ENCODE measurements at places on chromosomes 7 and 10.

DNA sequence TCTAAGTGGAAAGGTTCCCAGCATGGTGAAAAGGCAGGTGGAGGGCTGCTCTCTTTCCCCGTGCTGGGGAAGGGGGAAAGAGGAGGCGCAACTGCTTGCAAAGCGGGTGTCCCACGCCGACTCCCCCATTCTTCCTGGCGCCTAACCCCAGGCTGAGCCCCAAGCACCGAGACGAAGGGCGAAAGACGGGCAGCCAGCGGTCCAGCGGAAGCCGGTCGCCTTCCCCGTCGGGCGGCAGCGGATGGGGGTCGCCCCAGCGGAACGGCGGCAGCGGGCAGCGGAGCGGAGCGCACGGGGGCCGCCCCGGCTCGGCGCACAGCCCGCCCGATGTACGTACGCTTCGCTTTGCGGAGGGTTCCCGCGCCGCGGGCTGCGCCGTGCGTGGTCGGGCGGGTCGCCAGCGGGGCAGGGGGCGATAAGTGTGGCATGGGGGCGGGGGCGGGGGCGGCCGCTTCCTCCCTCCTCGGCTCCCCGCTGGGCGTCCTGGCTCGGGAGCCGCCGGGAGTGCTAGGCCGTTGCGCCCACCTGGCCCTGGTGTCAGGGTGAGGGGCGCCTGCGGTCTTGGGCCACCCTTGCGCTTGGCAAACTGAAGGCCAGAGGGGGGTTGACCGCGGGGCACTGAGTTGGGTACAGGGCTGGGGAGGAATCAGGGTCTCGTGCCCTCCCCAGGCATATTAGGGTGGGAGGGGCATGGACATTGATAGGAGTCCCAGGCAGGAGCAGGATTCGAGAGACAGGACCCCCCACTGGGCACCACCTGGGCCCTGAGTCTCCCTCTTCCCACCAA, 35.2 kb upstream of the HSPB1 start:
- DNase-seq: no peak

- DNase-seq: peak; percentile 94
Observed at GRCh38 chr7:148191391-148192065, 399.0 kb upstream of the C7orf33 start.

DNA sequence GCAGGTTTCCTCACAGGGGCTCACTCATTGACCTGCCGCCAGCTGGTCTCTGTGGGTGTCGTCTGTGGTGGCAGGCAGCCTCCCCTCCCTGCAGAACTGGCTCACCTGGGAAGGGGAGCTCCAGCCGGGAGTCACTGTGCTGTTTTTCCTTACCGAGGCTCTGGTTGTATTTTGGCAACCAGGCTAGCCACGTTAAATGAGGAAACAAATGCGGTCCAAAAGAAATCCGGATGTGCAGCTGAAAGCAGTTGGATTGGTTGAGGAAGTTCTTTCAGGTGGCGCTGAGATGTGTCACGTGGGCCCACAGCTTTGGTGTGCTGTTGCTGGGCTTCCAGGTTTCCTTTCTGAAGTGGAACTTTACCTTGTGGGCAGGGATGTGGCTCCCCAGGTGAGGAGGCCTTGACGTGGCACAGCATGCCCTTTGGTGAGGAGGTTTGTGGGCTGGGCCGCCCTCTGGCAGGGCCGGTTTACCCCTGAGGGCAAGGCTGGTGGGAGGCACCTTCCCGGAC, 14.2 kb downstream of the MTURN start:
- DNase-seq: no peak

GRCh38 chr10:34802692-34803091, 12.4 kb downstream of the PARD3 start:
- DNase-seq: no peak

- DNase-seq: no peak
Observed at GRCh38 chr7:79292834-79293233, 160.6 kb downstream of the MAGI2 start.

DNA sequence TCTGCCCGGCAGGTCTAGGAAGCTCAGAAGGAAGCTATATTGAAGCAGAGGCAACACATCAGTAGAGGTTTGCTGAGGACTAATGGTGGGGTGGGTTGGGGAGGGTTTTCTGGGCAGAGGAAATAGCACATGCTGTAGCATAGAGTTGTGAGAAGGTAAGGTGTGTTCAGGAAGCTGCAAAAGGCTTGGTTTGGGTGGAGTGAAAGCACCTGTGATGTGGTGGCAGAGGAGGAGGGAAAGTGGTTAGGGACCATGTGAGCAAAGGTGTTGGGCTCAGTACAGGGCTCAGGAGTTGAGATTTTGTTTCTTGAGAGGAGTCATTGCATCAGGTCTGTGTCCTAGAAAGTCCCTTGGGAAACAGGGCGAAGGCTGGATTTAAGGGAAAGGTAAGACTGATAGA, 294.6 kb downstream of the SORCS3 start:
- no peak for DNase-seq

GRCh38 chr7:157233677-157234076, 95.0 kb downstream of the UBE3C start:
- no peak for DNase-seq

DNA sequence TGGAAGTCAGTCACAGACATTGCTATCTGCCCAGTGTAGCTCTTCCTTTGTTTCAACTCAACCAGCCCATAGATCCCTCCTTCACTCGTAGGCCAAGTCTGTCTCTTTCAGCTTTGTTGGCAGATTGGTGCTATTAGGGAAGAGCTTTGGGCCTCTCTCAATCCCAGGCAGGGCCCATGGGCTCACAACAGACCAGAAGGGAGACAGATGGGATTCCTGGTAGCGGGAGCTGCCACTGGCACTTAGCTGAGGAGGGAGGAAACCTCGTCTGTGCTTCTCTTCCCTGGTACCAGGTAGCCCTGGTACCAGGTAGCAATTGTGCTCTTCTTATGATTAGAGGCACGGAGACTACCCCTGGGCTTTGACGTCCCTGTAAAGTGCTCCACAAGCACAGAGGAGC, 592.0 kb downstream of the TYW1 start:
- DNase-seq: no peak

DNA sequence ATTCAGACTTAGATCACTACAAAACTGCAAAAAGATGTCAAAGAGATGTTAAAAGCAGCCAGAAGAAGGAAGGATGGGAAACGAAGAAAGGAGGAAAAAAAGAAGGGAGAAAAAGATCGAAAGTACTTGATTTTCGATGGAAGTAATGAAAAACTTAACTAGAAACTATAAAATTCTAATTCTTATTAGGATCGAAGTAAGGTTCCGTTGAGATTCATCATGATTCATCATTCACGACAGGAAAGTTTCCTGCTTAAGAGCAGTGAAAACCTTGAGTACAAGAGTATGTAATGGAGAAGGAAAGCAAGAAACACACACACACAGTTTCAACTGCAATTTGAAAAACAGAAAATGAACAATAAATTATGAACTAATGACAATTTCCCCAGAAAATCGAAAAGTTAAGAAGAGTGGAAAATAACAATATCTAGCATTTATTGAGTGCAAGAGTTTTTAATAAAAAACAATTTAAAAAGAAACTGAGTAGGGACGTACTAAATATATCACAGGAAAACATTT, 1.1 kb upstream of the ING3 start:
- no peak for DNase-seq

DNA sequence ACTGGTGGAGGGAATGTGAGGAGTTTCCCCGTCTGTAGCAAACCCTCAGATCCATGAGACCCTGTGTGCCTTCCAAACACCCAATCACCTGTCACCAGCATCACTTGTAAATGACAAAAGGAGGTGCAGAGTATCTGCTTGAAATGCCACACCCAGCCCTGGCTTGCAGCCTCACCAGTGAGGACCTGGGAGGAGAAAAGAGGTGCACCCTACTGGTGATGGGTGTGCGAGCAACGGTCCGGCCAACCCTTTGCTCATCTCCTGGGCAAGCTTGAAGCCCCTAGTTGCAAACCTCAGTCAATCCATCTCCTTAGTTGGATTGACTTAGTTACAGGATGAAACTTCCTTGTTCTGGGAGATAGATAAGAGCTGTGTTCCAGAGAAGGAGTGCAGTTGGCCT, 62.4 kb upstream of the WAPL start:
- DNase-seq: no peak

DNA sequence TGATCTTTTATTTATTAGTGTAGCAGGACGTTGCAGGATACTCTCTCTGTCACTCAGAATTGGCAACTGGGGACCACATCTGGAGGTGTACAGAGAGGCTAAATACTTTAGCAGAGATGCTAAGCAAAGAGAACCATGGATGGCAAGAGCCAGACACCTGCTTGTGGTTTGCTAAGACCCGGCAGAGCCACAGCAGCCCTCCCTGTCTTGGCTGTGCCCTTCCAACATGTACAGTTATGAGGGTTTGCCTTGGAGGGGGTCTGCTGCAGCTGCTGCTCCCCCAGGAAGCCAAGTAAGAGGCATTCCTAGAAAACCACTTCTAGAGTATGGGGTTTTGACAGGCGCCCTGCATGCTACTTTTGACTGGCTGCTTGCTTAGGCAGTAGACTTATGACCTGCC, 5.1 kb downstream of the NPVF start:
- DNase-seq: no peak

GRCh38 chr10:80268266-80268665, 21.2 kb downstream of the MAT1A start:
- DNase-seq: no peak

DNA sequence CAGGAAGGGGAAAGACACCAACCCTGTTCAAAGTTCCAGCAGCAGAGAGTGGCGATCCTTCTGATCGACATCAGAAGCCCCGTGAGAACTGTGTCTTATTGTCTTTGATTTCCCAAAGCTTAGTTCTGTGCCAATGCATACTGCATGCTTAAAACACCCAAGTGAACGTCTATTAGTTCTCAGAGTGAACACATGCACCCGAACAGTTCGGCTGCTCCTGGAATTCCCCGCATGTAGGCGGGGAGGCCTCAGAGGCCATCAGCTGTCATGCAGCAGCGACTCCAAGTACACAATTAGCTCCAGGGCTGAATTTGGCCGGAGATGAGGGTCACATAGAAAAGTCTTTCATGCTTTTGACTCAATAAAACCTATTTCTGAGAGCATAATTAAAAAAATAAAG, 276.9 kb downstream of the ZMYND11 start:
- DNase-seq: no peak

GRCh38 chr10:7054915-7055314, 355.9 kb downstream of the SFMBT2 start:
- no peak for DNase-seq

DNA sequence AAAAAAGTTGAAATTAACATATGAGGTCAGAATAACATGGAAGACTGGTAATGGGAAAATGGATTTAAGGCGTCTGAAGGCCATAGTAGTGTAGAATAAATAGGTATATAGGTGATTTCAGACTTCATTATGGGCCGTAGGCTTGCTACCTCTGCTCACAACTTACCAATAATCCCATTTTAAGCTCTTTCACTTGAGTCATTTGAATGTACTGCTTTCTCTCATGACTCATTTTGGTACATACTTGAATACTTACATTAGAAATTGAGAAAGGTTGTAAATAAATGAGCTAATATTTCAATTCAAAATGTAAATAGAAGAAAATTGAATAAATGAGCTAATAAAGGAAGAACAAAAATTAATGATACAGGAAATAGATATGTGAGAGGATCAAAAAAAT, 42.2 kb upstream of the NEUROD6 start:
- no peak for DNase-seq

DNA sequence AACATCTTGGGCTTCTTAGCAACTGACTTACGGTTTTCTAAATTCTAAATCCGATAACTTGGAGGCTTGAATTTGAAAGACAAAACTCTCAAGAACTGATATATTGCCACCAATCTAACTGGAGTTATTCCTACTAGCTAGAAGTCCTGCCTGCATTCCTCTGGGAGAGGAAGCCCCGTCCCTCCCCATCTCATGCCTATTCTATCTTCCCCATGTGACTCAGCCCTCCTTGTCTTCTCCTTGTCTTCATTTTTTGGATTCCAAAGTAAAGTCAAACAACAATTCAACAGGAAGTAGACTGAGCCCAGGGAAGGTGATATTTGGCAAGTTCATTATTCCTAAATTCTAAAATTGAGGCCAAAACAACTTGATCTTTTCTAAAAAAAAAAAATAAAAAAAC, 587.7 kb downstream of the KCNMA1 start:
- DNase-seq: no peak

GRCh38 chr7:23055582-23056178, 41.8 kb upstream of the HYCC1 start:
- DNase-seq: peak; percentile 73

DNA sequence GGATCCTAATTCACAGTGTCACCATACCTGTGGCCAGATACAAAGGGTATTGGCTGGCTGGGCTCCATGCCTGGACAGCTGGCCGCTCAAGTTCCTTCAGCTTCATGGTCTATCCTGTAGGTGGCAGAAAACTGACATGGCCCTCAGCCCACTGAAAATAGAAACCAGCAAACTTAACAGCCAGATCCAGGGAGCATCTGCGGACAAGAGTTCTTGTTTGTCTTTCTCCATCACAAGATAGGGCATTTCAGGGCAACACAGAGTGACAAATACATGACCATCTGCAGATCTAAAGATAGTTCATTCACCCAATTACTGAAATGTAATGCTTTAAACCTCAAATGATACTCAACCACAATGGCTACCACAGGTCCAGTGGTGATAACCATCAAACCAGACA, 2.8 kb downstream of the SEC31B start:
- DNase-seq: no peak

DNA sequence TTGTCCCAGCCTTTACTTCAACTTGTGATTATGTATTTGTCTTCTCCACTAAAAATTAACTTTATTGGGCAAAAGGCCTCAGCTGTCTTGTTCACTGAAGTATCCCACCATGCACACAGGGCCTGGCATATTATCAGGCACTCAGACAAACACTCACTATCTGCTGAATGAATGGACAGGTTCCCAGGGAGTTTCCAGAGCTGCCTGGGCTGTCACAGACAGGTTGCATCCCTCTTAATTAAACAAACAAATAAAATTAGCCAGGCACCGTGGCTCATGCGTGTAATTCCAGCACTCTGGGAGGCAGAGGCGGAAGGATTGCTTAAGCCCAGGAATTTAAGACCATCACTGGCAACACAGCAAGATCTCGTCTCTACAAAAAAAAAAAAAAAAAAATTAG, 1.5 kb upstream of the TSPAN14 start:
- no peak for DNase-seq

DNA sequence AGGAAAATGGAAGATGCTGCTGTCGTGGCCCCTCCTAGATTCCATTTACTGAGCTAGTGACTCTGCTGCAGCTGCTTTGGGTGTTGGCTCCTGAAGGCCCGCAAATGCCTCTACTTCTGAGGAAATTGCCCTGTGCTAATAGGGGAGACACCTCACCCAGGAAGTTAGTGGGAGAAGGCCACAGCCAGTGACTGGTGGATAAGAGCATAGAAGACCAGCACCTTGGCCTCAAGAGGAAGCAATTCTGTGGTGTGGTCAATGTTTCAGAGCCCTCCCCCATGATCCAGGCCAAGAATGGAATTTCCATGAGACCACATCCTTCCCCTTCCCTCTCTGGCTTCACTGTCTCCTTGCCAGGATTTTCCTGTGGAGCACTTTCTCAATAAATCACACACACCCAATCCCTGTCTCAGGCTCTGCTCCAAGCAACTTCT, 25.0 kb upstream of the FZD1 start:
- no peak for DNase-seq

GRCh38 chr10:14306190-14306589, 24.5 kb downstream of the FRMD4A start:
- no peak for DNase-seq

- no peak for DNase-seq
Observed at GRCh38 chr10:3812141-3812540, 27.1 kb upstream of the KLF6 start.

- no peak for DNase-seq
Observed at GRCh38 chr7:116509982-116510579, 10.5 kb downstream of the CAV2 start.

- DNase-seq: no peak
Observed at GRCh38 chr7:137992550-137993394, 9.1 kb downstream of the CREB3L2 start.
